ENCODE measurements at places on chromosomes 12 and 14.

GRCh38 chr12:63848450-63848849 is 4.0 kb downstream of the SRGAP1 start:
- DNase-seq, result no peak

GRCh38 chr14:99676657-99677056 is 7.4 kb upstream of the CYP46A1 start:
- DNase-seq, result no peak

GRCh38 chr12:22856178-22856577 is 231.2 kb downstream of the ETNK1 start:
- peak; percentile 37 for DNase-seq

DNA sequence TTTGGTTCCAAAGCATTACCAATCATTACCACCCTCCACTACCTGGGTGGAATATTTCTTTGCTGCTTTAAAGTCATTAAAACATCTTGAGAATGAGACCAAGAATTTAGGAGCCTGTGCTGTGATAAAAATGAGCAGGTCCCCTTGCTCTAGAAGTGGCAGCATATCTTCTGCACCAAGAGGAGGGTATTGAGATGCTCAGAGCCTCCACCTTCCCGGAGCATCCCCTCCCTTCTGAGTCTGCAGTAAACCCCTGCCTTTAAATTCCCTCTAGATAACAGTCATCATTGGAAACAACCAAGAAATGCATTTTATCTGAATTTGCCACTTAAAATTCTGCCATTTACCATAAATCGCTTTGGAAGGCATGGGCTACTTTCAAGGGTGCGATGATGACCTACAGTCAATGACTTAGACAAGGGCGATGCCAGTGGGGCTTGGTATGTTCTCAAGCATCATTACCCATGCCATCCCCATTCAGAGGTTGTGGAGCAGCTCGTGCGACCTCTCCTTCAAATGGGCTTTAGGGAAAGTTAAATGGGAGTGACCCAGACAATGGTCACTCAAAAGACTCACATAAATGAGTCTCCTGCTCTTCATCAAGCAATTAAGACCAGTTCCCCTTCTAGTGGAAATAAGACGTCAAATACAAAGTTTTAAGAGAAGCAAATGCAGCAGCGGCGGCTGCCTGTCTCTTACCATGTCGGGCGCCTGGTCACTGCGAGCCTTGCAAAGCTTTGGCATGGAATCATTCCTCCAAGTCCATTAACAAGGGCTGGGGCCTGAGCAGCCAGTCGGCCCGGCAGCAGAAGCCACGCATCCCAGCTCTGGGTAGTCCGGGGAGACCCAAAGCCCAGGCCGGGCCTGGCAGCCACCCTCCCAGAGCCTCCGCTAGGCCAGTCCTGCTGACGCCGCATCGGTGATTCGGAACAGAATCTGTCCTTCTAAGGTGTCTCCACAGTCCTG is 334.5 kb downstream of the TMEM121 start:
- DNase-seq, result no peak

- no peak for DNase-seq
Observed at GRCh38 chr12:65039301-65039700, 81.8 kb downstream of the WIF1 start.

DNA sequence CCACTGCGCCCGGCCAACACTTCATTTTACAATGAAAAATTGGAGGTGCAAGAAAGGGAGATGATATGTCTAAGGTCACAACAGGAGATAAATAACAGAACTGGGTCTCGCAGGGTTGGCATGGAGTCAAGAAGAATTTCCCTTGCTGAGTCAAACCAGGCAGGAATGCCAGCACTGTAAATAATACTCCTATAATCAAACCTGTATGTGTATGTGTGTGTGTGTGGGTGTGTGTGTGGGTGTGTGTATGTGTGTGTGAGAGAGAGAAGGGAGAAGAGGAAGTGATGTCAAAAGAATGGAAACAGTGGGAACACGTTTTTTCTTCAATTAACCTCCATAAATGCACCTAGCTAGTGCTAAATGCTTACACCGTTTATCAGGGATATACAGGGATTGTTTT is 70.4 kb downstream of the TMEM116 start:
- DNase-seq, result peak; percentile 43

DNA sequence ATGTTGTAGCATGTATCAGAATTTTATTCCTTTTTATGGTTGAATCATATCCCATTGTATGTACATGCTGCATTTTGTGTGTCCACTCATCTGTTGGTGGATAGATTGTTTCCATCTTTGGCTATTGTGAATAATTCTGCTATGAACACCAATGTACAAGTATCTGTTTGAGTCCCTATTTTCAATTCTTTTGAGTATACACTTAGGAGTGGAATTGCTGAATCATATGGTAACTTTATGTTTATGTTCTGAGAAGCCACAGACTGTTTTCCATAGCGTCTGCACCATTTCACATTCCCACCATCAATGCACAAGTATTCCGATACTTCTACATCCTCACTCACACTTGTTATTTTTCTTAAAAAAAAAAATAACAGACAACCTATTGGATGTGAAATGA is 91.5 kb downstream of the ARF6 start:
- no peak for DNase-seq

DNA sequence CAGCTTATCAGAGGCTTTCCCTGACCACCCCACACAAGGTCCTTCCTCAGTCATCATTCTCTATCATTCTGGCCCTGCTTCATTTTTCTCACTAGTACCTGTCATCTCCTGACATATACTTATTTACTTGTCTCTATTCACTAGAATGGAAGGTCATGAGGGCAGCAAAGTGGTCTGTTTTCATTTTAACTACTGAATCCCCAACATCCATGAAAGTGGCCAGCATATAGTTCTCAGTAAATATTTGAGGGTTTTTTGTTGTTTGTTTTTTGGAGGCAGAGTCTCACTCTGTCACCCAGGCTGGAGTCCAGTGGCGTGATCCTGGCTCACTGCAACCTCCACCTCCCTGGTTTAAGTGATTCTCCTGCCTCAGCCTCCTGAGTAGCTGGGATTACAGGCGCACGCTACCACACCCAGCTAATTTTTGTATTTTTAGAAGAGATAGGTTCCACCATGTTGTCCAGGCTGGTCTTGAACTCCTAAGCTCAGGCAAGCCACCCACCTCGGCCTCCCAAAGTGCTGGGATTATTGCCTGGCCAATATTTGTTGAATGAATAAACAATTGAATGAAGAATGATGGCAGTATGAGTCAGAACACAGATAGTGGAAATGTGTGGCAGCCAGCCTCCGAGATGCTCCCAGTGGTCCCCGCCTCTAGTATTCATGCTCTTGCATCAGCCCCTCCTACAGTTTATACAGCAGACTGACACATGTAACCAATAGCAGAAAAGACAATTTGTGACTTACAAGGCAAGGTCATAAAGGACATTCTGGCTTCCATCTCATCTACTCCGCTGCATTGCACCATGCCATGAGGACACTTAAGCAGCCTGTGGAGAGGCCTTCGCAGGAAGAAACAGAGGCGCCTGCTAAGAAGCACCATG is 7.0 kb upstream of the ANO6 start:
- DNase-seq, result no peak

DNA sequence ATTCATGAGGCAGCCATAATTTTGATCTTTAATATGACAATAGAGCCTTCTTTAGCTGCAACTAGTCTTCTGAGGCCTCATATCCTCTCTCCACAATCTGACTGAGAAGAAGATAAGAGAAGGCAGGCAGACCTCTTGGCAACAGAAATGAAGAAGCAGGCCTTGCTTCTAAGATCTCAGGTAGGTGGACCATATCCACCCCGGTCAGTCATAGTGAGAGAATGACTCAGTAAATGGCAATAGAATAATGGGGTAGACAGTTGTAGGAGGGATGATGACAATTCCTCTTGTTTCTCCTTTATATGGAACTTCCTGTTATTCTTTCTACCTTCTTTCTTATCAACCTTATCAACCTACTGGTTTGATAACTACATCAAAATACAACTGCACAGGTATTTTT is 246.7 kb upstream of the G2E3 start:
- no peak for DNase-seq

GRCh38 chr14:97053941-97054340 is 256.8 kb downstream of the VRK1 start:
- no peak for DNase-seq

DNA sequence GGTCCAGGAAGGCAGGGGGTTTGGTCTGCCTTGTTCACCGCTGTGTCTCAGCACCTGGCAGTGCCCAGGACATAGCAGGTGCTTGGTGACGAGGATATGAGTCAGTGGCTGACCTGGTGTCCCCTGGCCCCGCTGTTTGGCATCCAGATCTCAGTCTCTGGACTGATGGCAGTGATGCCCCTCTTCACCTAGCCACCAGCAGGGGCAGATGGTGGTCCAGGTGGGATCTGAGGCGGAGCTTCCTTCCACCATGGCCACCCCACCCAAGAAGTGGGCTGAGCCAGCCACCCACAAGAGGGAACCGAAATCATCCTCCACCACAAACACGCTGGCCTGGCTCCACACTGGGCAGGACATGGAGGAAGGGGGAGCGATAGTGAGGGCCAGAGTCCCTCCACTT is 16.1 kb upstream of the SH2B3 start:
- DNase-seq, result no peak

DNA sequence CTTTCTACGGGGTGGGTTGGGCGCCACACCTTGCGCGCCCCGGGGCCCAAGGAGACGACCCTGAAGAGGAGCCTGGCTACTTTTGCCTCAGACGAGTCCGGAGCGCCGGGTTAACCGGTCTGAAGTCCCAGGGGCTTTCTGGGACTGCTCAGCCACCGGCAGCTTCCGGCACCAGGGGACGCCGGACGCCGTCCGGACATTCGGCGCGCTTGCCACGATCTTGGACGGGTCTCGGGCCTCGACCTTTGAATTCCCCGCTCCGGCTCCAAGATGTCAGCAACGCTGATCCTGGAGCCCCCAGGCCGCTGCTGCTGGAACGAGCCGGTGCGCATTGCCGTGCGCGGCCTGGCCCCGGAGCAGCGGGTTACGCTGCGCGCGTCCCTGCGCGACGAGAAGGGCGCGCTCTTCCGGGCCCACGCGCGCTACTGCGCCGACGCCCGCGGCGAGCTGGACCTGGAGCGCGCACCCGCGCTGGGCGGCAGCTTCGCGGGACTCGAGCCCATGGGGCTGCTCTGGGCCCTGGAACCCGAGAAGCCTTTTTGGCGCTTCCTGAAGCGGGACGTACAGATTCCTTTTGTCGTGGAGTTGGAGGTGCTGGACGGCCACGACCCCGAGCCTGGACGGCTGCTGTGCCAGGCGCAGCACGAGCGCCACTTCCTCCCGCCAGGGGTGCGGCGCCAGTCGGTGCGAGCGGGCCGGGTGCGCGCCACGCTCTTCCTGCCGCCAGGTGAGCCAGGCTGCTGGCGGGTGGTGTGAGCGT is at the start of gene ACOT4:
Gene ACOT4, plus strand, starts transcription at position 184 of the 760 bp plus-strand sequence. Its CDS starts 87 bp downstream, at position 271.
- peak; percentile 49 for DNase-seq

GRCh38 chr12:107320929-107321631 is 227.7 kb upstream of the CRY1 start:
- no peak for DNase-seq

- peak; percentile 62 for DNase-seq
Observed at GRCh38 chr14:69040353-69040752, 61.3 kb upstream of the ACTN1 start.

DNA sequence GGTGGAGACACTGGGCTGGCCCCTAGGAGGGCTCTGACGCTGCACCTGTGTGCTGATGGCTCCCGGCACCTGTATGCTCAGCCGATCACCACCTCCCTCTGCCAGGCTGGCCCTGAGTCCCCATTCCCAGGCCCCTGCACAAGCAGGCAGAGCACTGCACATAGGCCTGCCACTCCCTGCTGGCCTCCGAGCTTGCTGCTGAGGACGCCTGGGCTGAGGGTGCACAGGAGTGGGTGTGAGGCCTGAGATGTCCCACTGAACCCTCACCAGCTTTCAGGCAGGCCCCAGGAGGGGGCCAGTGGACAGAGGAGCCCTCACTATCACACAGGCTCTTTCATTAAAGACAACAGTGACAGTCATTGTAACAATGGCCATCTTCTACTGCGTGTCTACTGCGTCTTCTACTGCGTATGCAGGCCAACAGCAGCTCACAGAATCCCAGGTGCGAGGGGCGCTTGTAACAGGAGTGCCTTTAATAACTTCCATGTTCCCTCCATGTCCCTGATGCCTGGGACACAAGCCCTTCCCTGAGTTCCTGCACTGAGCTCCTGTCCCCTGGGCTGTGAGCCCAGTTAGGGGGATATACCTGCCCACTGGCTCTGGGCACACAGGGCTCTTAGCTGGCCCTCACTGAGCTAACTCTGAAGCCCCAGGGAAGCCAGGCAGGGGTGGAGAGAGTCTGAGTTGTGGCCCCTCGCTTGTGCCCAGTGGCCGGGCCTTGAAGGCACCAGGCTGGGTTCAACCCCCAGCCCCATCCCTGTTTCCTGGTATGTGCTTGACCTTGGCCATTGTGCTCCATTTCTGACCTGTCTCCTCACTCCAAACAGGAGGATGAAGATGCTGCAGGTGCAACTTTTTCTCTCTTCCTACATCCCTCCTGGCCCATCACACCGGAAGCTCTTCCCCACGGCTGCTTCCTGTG is 71.3 kb downstream of the PRIMA1 start:
- no peak for DNase-seq

DNA sequence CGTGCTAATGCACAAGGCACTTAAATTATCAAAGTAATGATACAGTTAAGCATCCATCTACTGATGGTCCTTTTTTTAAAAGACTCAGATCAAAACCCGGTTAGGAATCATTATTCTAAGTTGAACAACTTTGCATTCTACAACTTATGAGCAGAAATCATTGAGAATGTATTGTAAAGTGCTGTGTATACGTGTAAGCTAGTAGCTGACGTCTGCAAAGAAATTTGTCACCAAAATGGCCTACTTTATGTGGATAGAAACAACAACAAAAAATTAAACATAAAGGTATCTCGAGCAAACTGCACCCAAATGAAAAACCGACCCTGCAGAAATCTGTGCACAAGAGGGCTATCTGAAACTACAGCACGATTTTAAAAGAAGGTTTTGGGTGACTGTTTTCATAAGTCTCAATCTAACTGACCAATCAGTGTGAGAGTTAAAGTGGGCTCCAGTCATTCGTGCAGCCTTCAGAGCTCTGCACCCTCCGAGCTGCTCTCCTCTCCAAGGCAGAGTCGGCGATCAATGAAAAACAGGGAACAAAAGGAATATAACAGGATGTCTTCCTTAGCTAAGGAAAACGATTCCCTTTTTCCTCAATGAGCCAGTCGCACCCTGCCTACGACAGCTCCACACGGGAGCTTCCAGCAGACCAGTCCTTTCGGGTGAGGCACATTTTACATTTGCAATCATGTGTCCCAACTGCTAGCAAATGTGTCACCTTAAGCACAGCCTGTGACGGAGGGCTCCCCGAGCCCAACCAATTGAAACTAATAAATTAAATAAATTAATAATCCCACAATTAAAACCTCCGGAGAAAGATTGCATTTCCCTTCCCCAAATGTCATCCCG is 200.7 kb upstream of the FOXN3 start:
- peak; percentile 62 for DNase-seq

DNA sequence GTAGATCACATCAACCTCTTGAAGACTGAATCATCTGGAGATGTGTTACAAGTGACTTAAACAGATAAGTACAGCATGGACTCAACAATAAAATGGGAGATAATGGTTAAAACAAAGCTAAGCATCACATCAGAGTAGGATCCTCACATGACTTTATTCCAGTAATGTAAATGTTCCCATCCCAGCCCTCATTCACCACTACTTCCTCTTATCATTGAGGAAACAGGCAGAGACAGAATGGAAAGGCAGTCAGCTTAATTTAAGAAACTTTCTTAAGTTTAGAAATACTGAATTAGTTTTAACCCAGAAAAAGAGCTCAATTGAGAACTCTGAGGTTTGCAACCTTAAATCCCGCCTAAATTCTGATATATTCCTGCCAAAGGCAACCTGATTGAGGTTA is 1.2 kb upstream of the ALG10 start:
- DNase-seq, result peak; percentile 46

GRCh38 chr14:97641827-97642226 is 844.6 kb downstream of the VRK1 start:
- no peak for DNase-seq

All from suppressor macrophage treated with lipopolysaccharide for 1 hour (primary cell).